ENCODE measurements at places on chromosomes 4 and X.

- no peak for DNase-seq
Observed at GRCh38 chr4:124304941-124305340, 407.6 kb downstream of the ANKRD50 start.

GRCh38 chr4:6333301-6334202 is 63.9 kb downstream of the WFS1 start:
- no peak for DNase-seq

DNA sequence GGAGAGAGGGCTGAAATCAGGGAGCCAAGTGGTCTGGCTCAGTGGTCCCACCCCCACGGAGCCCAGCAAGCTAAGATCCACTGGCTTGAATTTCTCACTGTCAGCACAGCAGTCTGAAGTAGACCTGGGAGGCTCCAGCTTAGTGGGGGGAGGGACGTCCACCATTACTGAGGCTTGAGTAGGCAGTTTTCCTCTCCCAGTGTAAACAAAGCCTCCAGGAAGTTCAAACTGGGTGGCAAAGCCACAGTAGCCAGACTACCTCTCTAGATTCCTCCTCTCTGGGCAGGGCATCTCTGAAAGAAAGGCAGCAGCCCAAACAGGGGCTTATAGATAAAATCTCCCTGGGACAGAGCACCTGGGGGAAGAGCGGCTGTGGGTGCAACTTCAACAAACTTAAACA is 88.1 kb downstream of the NPFFR2 start:
- DNase-seq, result no peak

GRCh38 chrX:133771086-133771646 is 214.2 kb downstream of the GPC3 start:
- DNase-seq, result no peak

DNA sequence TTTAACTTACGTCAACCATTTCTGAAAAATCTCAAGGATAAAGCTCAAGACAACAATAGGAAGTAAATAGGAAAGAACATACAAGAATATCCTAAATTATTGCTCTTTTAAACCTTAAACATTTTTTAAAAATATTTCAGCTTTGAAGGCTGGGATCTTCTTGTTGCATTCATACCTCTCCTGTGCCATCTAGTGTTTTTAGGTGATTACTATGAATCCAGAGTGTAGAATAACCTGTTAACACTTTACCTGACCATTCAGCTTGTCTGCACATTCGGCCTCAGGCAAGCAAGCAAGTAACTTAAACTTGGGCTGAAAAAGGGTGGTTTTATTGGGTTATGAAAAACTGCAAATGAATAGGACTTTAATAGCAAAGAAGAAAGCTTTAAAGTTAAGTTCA is 507.8 kb upstream of the INTU start:
- no peak for DNase-seq

- DNase-seq, result no peak
Observed at GRCh38 chr4:162871990-162872389, 294.7 kb downstream of the NAF1 start.

GRCh38 chrX:46500054-46500453 is 45.2 kb downstream of the ZNF674 start:
- DNase-seq, result no peak

DNA sequence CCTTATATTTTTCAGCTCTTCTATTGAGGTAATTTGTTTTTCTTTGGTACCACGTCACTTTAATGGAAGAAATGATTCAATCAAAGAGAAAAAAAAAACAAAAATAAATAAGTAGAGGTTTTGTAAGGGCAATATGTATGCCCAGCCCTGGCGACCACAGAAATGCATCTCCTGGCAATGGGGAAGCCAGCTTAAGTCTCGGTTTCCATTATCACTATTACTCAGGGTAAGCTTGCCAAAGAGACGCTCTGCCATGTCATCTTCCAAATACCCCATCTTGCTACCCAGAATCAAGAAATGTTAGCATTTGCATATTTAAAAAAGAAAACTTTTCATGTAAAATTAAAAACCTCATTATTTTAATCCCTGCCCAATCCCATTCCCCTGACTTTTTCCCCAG is 68.8 kb downstream of the FAM47C start:
- DNase-seq, result no peak

DNA sequence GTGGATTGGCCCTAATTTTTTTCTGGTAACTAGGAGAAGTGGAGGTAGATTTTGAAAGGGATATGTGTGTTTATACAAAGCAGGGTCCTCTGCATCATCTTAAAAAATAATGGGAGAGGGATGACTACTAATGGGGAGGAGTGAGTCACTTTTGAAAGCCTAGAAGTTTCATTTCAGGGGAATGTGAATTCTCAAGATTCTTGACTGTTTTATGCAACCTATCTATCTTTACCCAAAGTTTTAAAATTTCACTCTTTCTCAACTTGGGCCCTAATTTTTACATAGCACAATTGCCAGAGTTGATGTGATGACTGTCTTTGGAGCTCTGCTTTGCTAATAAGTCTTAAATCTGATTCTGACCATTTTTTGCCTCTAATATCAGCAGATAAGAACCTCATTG is 445.2 kb downstream of the GRXCR1 start:
- no peak for DNase-seq

DNA sequence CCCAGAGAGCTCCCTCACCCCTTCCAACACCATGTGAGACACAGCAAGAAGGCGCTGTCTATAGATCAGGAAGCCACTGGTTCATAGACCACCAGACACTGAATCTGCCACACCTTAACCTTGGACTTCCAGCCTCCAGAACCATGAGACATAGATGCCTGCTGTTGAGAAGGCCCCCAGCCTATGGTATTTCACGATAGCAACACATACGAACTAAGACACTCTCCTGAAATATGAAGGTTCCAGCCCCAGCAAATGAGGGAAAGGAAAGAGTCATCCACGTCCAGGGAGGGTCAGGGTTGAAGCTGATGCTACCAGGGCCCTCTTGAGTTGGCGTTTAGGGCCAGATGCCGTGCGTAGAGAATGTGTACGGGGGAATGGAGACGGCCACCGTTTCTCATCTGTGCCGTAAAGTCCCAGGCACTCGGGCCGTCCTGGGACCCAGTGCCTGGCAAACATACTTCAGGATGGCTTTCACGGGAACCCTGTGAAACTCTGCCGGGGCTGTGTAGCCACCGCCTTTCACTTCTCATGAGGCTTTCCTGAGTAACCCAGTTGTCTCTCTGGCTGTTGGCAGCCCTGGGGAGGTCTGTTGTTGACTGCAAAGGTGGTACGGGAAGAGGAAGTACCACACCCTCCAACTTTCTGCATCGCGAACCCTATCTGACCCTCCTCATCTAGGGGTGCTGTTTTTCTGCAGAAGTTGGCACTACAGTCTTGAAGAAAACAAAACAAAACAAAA is 17.7 kb upstream of the P2RY8 start:
- no peak for DNase-seq

- DNase-seq, result no peak
Observed at GRCh38 chr4:19729886-19730651, 521.6 kb upstream of the SLIT2 start.

GRCh38 chrX:111759686-111760085 is 78.7 kb downstream of the ALG13 start:
- no peak for DNase-seq

DNA sequence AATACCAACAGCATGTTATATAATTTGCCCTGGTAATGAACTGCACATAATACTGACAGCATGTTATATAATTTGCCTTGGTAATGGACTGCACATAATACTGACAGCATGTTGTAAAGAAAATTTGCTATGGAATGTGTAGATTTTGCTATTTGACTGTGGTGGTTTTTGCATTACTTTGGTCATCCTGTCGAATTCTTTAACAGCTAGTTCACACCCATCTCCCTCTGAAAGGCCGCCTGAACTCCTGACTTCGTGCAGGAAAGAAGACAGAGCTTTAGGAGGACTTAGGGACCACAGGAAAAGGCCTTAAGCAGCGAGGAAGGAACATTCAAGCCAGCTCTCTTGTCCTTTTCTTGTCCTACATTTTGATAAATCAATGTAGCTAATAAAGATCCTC is 45.2 kb upstream of the DCLK2 start:
- DNase-seq, result no peak

DNA sequence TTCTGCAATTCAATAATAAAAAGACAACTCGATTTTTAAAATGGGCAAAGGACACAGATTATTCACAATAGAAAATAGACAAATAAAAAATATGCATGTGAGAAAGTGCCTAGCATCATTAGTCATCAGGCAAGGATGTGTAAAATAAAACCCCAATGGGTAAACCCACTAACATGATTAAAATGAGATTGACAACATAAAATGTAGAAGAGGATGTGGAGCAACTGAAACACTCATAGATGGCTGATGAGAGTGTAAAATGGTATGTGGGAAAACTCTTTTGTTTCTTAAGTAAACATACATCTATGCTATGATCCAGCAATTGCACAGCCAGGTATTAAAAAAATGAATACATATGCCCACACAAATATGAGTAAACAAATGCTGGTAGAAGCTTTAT is 177.6 kb downstream of the IQCM start:
- DNase-seq, result no peak

DNA sequence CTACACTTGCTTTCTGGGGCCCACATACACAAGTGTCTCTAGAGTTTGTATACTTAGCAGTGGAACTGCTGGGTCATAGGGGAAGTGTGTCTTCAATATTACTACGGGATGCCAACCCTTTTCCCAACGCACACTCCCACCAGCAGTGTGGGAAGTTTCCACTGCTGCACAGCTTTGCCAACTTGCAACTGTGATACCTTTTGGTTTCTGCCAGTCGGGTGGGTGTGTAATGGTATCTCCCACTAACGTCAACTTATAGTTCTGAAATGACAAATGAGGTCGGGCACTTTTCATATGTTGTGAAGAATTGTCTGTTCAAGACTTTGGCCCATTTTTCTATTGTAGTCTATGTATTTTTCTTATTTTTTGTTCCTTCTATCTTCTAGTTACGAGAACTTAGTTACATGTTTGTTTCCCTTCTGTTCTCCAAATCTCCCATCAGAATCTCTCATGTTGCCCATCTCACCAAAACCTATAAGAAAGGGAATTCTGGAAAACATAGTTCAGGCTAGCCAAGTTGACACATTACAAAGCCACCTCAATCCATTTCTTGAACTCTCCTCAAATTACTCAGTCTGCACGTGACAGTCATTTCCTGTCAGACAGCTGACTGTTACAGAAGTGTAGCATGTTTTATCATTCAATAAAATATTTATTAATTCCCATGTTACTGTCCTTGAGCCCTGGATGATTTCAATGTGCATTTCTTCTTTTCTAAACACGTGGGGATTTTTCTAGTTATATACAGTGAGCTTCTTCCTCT is 30.7 kb downstream of the PNMA6E start:
- DNase-seq, result no peak

DNA sequence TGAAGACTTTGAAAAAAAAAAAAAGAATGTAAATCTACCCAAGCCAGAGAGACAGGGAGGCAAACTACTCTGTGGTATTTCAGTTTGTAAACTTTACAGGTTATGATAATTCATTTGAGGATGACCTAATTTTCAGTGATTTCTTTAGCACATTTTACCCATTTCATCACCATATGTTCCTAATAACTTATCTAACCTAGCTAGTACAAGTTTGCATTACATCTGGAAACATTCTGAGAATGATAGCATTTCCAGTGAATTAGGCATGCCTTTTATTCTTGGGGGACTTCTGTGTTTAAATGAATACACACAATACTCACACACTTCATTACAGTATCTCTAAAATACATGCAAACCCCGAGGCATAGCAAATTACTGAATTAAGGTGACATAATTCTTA is 1055.5 kb downstream of the PCDH18 start:
- DNase-seq, result no peak

DNA sequence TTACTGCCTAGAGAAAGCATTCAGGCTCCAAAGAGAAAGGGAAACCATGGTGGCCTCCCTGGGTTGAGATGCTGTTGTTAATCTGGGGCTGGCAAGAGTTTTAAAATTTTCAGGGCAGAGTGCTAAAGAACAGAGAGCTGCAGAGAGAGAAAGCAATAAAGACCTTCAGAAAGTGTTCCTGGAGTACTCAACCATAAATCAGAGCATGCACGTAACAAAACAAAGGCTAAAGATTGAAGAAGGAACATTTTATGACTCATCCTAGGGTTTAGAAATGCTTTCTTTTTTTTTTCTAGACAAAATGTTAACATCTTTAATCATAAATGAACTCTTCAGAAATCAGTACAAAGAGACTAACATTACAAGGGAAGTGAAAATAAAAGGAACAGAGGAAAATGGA is 562.3 kb upstream of the NDST4 start:
- no peak for DNase-seq

- no peak for DNase-seq
Observed at GRCh38 chr4:153181293-153181692, 22.9 kb upstream of the TRIM2 start.

DNA sequence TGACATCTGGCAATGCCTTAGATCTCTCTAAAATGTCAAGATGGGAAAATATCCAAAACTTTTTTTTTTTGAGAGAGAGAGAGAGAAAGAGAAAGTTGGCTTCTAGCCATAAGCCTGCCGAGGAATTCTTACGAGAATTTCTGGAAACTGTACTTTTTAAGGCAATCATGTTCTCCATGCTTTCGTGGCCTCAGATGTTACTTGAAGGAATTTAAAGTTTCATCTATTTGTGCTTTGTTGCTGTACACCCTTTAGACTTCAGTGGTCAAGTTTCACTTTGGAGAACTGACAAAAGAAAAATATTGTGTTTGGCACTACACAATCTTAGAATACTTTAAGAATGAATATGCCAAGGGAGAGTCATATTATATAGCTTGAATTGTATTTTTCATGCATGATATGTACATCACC is 53.9 kb downstream of the FAT4 start:
- DNase-seq, result no peak

DNA sequence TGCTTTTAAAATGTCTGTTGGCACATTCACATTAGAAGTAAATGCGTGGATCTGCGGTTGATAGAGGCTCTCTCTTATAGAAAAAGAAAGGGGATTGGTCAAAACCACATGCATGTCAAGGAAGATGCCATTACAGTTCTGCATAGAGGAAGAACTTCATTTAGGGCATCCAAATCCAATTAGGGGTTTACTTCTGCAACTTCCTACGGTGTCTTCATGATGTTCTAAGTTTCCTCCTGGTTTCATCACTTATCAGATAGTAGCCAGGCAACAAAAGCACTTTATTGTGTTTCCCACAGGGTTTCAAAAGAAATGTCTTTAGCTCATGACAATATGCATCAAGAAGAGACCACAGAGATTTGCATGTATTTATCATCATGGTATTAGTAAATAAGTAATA is 136.0 kb upstream of the HPGD start:
- no peak for DNase-seq

GRCh38 chrX:115940348-115940747 is 230.2 kb upstream of the AGTR2 start:
- no peak for DNase-seq

Data from iPS-NIHi11 (cell line).